ENCODE measurements at places on chromosomes 3 and 15. TPM values are rescaled to one million over a fixed set of nuclear protein-coding genes. Genes with fewer than 3 reads are reported as not detected.

Gene GOLGA8S
- not detected for total RNA-seq

Gene NAALADL2
- 0.34 TPM for total RNA-seq

Gene PRICKLE2
- total RNA-seq: 0.07 TPM

Gene CFAP161
- not detected for total RNA-seq

Gene ALPK3
- 0.03 TPM for total RNA-seq

Gene KCNMB3
- 2.4 TPM for total RNA-seq

Gene NR2E3
- total RNA-seq: not detected

Gene CGNL1
- total RNA-seq: 15.6 TPM

Gene MME
- total RNA-seq: not detected

Gene ITIH1
- 12.3 TPM for total RNA-seq

Gene SLC6A1
- not detected for total RNA-seq

Gene NDN
- not detected for total RNA-seq

Gene MEIS2
- total RNA-seq: 12.6 TPM

Gene IL5RA
- total RNA-seq: not detected

Gene SLC25A26
- total RNA-seq: 22.7 TPM

Gene ITIH4
- total RNA-seq: 5.3 TPM

Gene ZKSCAN7
- total RNA-seq: 3.8 TPM

Gene MOBP
- not detected for total RNA-seq

Gene LRRC31
- not detected for total RNA-seq

Gene CYP8B1
- total RNA-seq: 0.90 TPM

Gene KLHL6
- total RNA-seq: not detected

Gene GXYLT2
- total RNA-seq: 7.4 TPM

Gene C3orf49
- not detected for total RNA-seq

Gene CHRNA7
- total RNA-seq: 1.3 TPM

Gene CPN2
- 27.7 TPM for total RNA-seq

Gene OR5H14
- total RNA-seq: not detected

Gene SLC9A9
- not detected for total RNA-seq

Gene C2CD4A
- 0.20 TPM for total RNA-seq

Gene SLCO3A1
- total RNA-seq: not detected

Gene P3H2
- total RNA-seq: not detected

Gene MRAS
- total RNA-seq: 36.2 TPM

Gene DZIP1L
- 1.1 TPM for total RNA-seq

Data from HepG2 (cell line).